Naive thymus-derived CD8-positive, alpha-beta T cell (primary cell): ENCODE measurements at places on chromosomes 1 and 21. TPM values are rescaled to one million over a fixed set of nuclear protein-coding genes. Genes with fewer than 3 reads are reported as not detected.

The PTPRU gene
- polyA plus RNA-seq, result not detected

The FMOD gene
- not detected for polyA plus RNA-seq

The LY9 gene
- 189 TPM for polyA plus RNA-seq

The CAP1 gene
- 610 TPM for polyA plus RNA-seq

The CADM3 gene
- polyA plus RNA-seq, result not detected

The KLF17 gene
- polyA plus RNA-seq, result not detected

The IGSF3 gene
- not detected for polyA plus RNA-seq

The PRMT6 gene
- 17.0 TPM for polyA plus RNA-seq

The CHI3L1 gene
- polyA plus RNA-seq, result not detected

The ANGPTL3 gene
- polyA plus RNA-seq, result not detected

The LCE2C gene
- not detected for polyA plus RNA-seq

The ARHGEF19 gene
- polyA plus RNA-seq, result 8.9 TPM

DNA sequence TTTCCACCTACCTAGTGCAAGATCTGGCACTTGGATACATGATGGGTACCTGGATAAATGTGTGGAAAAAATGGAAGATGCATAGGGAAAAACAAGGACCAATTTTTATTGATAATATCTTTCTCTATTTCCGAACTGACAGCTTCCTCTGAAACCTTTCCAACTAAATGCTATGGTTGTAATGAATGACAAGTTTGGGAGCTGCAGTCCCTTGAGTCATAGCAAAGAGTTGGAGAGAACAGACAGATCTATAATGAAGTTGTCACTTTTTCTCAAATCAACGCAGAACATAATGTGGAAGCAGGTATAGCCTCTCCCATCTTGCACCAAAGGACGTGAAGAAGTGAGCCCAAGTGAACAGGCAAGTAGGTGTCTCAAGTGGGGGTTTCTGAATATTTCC, 296.5 kb upstream of the KAZN start:
- H3K27ac ChIP-seq, result no peak overlapping the region
- no peak for DNase-seq
- H3K4me3 ChIP-seq, result no peak overlapping the region
- peaks cover 2% of the 10 kb centered on the region for H3K27me3 ChIP-seq
- H3K4me1 ChIP-seq, result no peaks in the 10 kb centered on the region

DNA sequence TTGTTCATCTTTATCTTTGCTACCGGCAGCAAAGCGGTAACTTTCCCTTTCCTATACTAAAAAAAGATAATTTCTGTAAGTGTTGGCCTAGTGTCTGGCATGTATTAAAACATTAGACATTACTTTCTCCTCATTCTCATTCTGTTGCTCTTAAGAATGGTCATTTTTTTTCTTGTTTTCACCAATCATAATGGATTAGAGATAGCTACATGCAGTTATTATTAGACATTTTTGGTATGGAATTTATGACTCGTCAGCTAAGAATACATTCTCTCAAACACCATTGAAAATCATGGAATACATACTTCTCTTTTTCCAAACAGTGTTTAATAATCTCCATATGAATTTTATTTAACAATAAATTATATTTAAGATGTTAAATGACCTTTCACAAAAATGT, 1154.6 kb downstream of the BRINP3 start:
- H3K4me3 ChIP-seq, result no peak overlapping the region
- H3K27me3 ChIP-seq, result no peaks in the 10 kb centered on the region
- H3K27ac ChIP-seq, result no peak overlapping the region

GRCh38 chr1:154861607-154862094, 8.4 kb downstream of the KCNN3 start:
- no peak for DNase-seq
- no peaks in the 10 kb centered on the region for H3K4me1 ChIP-seq
- no peak overlapping the region for H3K4me3 ChIP-seq
- H3K27ac ChIP-seq, result no peak overlapping the region
- H3K36me3 ChIP-seq, result no peaks in the 10 kb centered on the region
- peaks cover 17% of the 10 kb centered on the region for H3K27me3 ChIP-seq

- peaks cover 61% of the 10 kb centered on the region for H3K4me1 ChIP-seq
- H3K4me3 ChIP-seq, result no peak overlapping the region
- H3K27ac ChIP-seq, result peak overlapping the region; percentile 13
- H3K27me3 ChIP-seq, result no peaks in the 10 kb centered on the region
- H3K36me3 ChIP-seq, result no peaks in the 10 kb centered on the region
- no peak for DNase-seq
Measured at GRCh38 chr1:92958203-92958970, 2.9 kb downstream of the DIPK1A start.

DNA sequence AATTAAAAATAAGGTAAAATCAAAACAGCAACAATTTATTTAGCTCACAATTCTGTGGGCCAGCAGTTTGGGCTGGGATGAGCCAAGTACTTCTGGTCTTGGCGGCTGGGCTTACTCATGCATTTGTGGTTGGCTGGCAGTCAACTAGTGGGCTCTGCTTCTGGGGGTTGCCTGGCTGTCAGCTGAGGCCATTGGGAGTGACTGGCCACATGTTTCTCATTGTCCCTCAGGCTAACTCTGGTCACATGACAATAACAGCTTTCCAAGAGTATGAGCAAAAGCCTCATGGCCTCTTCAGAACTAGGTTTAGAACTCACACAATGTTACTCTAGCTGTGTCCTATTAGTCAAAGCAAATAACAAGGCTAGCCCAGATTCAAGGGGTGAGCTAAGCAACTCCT, 15.6 kb upstream of the CHIA start:
- H3K4me1 ChIP-seq, result peaks cover 9% of the 10 kb centered on the region
- no peak for DNase-seq
- H3K27me3 ChIP-seq, result peaks cover 19% of the 10 kb centered on the region
- H3K36me3 ChIP-seq, result no peaks in the 10 kb centered on the region
- H3K27ac ChIP-seq, result no peak overlapping the region

GRCh38 chr1:205543351-205544301, 39.2 kb downstream of the CDK18 start:
- no peaks in the 10 kb centered on the region for H3K36me3 ChIP-seq
- no peak overlapping the region for H3K4me3 ChIP-seq
- DNase-seq, result no peak
- H3K27me3 ChIP-seq, result peaks cover 15% of the 10 kb centered on the region
- H3K27ac ChIP-seq, result no peak overlapping the region

DNA sequence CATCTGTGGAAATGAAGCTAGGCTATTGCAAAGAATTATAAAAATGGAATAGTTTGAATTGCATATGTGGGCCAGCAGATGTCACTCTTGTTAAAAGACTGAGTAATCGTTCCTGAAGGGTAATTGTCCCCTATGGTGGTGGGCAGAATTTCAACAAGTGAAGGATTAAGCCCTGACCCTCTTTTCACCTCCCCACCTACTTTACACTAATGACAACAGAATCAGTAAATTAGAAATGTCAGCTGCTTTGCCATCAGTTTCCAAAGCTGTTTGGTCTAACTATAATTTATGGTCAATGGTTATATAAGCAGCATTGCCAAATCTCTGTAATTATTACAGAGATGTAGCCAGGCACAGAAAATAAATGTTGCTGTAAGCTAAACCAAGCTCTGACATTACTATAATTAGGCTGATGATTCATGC, 898.6 kb downstream of the AMY1C start:
- H3K36me3 ChIP-seq, result no peaks in the 10 kb centered on the region
- no peaks in the 10 kb centered on the region for H3K4me1 ChIP-seq
- H3K27me3 ChIP-seq, result no peaks in the 10 kb centered on the region
- DNase-seq, result no peak
- no peak overlapping the region for H3K27ac ChIP-seq

DNA sequence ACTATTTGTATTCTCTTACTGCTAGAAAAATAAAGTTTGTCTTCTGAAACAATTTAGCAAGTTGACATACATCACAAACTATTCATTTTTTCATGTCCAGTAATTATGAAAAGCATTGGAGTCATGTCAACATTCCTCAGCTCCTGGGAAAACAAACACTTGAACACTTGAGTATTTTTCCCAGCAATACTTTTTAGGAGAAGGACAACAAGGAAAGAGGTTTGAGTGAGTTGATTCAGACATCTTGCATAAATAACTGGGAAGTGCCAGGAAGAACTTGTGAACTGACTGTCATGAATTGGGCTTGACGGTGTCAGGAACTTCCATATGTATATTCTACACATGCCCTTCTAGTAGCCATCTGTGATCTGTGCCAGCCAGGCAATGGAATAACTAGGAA, 195.6 kb downstream of the HMCN1 start:
- peaks cover 7% of the 10 kb centered on the region for H3K27me3 ChIP-seq
- no peak for DNase-seq

- DNase-seq, result no peak
- no peaks in the 10 kb centered on the region for H3K27me3 ChIP-seq
- H3K4me3 ChIP-seq, result no peak overlapping the region
- H3K4me1 ChIP-seq, result peaks cover 6% of the 10 kb centered on the region
Measured at GRCh38 chr1:230857077-230857476, 11.2 kb downstream of the C1orf198 start.

GRCh38 chr1:28122183-28122582, 33.8 kb upstream of the EYA3 start:
- H3K27me3 ChIP-seq, result peaks cover 21% of the 10 kb centered on the region
- DNase-seq, result no peak
- H3K36me3 ChIP-seq, result no peaks in the 10 kb centered on the region
- peaks cover 2% of the 10 kb centered on the region for H3K4me1 ChIP-seq
- H3K4me3 ChIP-seq, result no peak overlapping the region
- H3K27ac ChIP-seq, result no peak overlapping the region

- peak within 1 kb of the TSS; percentile 83 for H3K4me3 ChIP-seq
- no peaks in the 10 kb centered on the region for H3K36me3 ChIP-seq
Measured at GRCh38 chr1:156860628-156861423, at the start of gene NTRK1. TSS of gene NTRK1 (plus strand) at chr1:156860865. CDS start at chr1:156860935, 70 bp downstream.

DNA sequence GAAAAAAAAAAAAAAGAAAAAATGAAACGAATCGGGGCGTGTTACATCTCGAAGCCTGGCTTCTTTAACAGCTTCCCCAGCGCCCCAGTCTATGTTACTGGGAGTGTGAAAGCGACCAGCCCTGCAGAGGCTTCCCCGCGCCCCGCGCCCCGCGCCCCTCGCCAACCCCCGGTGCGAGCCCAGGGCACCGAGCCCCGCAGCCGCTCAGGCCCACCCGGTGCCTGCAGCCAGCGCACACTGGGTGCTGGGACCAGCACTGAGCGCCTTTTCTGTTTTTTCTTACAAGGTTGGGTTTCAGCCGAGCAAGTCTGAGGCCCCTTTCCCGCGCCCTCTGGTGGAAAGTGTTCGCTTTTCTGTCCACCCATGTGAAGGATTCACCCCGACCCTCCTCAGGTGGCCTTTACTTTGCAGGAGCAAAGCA, 42.1 kb upstream of the ZNF496 start:
- H3K36me3 ChIP-seq, result no peaks in the 10 kb centered on the region
- H3K27me3 ChIP-seq, result no peaks in the 10 kb centered on the region
- H3K27ac ChIP-seq, result no peak overlapping the region
- peak; percentile 59 for DNase-seq
- H3K4me3 ChIP-seq, result peak overlapping the region; percentile 16

DNA sequence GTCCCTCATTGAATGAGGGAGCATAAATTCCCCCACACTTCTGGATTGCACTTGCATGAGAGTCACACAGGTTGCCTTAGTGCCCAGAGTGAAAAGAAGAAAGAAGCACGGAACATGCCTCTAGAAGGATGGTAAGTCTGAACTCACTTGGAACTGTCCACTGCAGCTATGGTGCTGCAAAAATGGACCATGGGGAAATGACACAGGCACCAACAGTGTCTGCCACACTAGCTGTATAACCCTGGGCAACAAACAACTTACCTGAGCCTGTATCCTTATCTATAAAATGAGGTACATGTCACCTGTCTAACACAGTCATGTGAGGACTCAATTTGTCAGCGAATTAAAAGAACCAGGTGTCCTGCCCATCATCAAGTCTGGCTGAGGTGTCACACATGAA, 50.7 kb downstream of the PALMD start:
- H3K27ac ChIP-seq, result no peak overlapping the region
- no peak overlapping the region for H3K4me3 ChIP-seq
- no peaks in the 10 kb centered on the region for H3K36me3 ChIP-seq

DNA sequence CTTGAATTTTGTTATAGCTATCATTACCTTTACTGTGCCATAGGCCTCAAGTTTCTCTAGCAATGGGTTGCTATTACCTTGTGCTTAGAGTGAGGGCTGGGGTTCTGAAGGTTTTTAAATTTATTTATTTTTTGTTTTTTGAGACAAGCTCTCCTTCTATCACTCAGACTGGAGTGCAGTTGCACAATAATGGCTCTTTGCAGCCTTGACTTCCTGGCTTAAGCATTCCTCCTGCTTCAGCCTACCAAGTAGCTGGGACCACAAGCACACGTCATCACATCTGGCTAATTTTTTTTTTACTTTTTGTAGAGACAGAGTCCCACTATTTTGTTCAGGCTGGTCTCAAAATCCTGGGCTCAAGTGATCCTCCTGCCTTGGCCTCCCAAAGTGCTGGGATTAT, 41.5 kb downstream of the SNX27 start:
- H3K4me1 ChIP-seq, result peaks cover 17% of the 10 kb centered on the region
- DNase-seq, result no peak
- H3K27ac ChIP-seq, result no peak overlapping the region
- no peaks in the 10 kb centered on the region for H3K27me3 ChIP-seq
- peaks cover 62% of the 10 kb centered on the region for H3K36me3 ChIP-seq

- H3K36me3 ChIP-seq, result no peaks in the 10 kb centered on the region
- no peak for DNase-seq
- no peaks in the 10 kb centered on the region for H3K27me3 ChIP-seq
Measured at GRCh38 chr21:38273745-38274542, 17.2 kb downstream of the KCNJ15 start.

DNA sequence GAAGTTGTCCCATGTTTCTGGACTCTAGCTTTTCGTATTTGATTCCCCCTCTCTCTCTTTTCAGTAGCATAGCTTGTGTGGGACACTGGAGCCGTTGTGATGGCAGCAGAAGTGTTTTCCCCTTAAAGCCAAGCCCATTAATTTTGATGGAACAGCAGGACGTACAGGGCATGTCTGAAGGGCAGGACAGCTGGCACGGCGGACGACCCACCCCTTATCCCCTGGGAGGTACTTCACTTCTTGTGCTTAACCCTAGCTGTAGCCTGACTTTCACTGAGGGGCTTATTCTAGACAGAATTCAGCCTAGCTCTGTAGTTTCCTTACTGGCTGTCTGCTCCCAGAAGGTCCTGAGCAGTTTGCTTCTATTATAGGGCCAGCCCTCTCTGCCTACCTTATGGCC, 8.6 kb upstream of the PPFIA4 start:
- H3K4me1 ChIP-seq, result peaks cover 24% of the 10 kb centered on the region
- H3K4me3 ChIP-seq, result no peak overlapping the region
- peaks cover 23% of the 10 kb centered on the region for H3K36me3 ChIP-seq
- no peak overlapping the region for H3K27ac ChIP-seq

- DNase-seq, result no peak
- peaks cover 45% of the 10 kb centered on the region for H3K4me1 ChIP-seq
- H3K27ac ChIP-seq, result no peak overlapping the region
- no peaks in the 10 kb centered on the region for H3K36me3 ChIP-seq
- H3K27me3 ChIP-seq, result peaks cover 1% of the 10 kb centered on the region
Measured at GRCh38 chr1:3625151-3625907, 514 bp downstream of the TPRG1L start.

- peaks cover 35% of the 10 kb centered on the region for H3K4me1 ChIP-seq
- H3K27ac ChIP-seq, result no peak overlapping the region
Measured at GRCh38 chr21:43899307-43900077, 34.5 kb downstream of the AGPAT3 start.
